ENCODE measurements at places on chromosomes 13 and 19. TPM values are rescaled to one million over a fixed set of nuclear protein-coding genes. Genes with fewer than 3 reads are reported as not detected.

- no peak for DNase-seq
Observed at GRCh38 chr13:95035311-95036109, 265.7 kb downstream of the ABCC4 start.

DNA sequence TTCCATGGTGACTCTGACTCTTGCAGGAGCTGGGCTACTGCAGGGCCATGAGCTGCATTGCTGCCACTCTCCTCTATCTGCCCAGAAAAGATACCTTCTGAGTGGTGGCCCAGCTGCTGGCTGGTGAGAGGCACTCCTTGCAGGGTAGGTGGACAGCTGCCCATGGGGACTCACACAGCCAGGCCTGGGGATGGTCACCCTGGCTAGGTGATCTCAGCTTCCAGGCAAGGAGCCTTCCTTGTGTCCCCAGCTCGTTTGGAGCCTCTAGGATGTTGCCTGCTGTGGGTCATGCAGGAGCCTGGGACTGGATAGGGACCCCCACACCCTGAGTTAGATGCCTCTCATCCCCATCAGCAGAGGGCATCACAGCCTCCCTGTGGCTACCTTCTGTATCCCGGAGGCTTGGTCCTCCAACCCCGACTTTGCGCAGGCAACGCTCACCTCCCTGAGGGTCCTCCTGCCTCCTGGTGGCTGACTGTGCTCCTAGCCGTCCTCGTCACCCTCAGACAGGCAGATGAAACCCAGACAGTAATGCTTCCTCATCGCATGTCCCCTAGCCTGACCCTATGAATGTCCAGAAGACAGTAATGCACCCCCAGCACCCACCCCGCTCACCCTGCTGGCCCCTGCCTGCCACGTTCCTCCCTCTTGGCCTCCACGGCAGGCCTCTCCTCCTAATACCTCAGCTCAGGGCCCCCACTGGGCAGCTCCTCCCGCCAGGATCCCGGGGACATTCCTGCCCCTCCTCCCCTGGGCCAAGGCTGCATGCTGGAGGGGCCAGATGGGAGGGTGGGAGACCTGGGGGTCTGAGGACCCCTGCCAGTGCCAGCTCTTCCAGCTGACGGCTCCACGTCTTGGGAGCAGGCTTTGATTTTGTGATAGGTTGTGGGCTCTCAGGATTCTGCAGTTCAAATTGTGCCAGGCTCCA is 13.6 kb upstream of the ZNF14 start:
- no peak for DNase-seq

- no peak for DNase-seq
Observed at GRCh38 chr13:101512650-101513049, 60.2 kb downstream of the ITGBL1 start.

GRCh38 chr13:33411312-33411711 is 125.8 kb upstream of the STARD13 start:
- no peak for DNase-seq

DNA sequence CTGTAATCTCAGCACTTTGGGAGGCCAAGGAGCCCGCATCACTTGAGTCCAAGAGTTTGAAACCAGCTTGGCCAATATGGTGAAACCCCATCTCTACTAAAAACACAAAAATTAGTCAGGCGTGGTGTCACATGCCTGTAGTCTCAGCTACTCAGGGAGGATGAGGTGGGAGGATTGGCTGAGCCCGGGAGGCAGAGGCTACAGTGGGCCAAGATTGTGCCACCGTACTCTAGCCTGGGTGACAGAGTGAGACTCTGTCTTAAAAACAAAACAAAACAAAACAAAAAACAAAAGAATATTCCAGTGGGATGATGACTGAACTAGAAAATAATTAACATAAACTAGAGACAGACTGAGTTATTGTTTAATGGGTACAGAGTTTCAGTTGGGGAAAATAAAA is 81.7 kb upstream of the ABCC4 start:
- DNase-seq, result no peak

DNA sequence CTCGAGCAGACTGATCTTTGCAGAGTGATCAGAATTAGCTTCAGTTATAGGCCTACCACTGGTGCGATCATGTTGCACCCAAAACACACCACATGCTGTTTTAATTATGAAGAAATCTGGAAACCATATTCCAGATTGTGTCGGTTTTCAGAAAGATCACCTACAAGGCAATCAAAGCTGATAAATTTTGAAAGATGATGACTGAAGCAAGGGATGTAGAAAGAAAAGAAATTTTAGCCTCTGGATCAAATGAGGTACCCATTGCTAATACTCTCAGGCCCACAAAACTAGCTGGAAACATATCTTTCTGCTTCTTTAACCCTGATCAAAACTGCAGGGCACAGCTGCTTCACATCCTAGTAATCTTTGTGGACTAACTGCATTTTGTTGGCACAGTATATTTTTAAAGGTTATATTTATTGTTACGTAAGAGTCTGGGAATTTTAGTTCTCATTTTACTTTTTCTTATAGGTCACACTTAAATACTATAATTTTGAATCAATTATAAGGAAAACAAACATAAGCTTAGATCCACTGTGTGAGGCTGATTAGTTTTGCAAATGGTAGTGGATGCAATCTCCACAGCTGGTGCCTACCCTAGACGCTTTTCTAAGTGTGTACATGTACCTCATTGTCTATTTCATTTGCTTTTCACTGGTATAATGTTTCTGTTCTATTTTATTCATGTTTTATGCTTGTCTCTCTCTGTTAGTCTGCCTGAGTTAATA is 150.9 kb downstream of the RGCC start:
- DNase-seq, result no peak

DNA sequence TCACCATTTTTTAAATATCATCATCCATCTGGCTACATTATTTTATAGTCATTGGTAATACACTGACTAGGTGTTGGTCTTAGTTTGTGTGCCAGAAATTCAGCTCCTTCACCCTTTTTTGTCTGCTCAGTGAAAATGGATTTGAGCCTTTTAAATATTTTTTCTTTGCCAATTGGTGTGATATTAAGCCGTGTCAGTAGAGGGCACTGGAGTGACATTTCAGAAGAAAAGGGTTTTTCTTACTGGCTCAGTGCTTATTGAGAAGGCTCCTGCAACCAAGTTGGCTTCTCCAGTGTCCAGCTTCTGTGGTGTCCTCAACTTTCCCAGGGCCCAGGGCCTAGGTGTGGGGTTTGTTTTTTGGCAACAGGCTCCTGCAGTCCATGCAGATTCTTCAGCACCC is 546.6 kb downstream of the DACH1 start:
- DNase-seq, result no peak

DNA sequence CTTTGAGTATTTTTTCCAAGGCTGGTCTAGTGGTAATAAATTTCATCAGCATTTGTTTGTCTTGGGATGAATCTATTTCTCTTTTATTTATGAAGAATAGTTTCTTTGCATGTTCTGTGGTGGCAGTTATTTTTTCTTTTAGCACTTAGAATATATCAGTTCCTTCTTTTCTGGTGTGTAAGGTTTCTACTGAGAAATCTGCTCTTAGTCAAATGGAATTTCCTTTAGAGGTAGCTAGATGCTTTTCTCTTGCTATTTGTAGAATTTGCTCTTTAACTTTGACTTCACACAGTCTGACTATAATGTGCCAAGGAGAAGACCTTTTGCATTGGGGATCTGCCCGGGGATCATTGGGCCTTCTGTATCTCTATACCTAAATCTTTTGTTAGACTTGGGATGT is 4.1 kb upstream of the SIGLEC6 start:
- DNase-seq, result no peak

GRCh38 chr19:31506102-31506501 is 156.9 kb upstream of the TSHZ3 start:
- no peak for DNase-seq

DNA sequence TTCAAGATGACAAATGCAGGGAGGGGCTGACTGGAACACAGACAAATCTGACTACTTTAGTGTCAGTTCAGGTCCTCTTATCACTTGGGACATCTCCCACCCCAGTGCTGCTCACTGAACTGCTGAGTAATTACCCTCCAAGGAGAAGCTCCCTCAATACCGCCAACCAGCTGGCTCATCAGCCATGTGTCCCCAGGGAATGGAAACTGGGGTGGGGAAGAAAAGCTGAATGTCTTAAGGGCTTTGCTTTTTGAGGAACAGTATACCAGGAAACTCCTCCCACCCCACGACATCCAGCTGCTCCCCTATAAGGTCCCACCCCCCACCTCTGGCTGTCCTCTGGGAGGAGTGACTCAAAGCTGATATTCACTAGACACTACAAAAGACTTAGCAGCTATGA is 2.0 kb downstream of the ZNF823 start:
- DNase-seq, result no peak

- DNase-seq, result no peak
Observed at GRCh38 chr13:40599747-40600146, 66.7 kb downstream of the FOXO1 start.

- no peak for DNase-seq
Observed at GRCh38 chr19:11673608-11674041, 65.1 kb downstream of the ZNF823 start.

DNA sequence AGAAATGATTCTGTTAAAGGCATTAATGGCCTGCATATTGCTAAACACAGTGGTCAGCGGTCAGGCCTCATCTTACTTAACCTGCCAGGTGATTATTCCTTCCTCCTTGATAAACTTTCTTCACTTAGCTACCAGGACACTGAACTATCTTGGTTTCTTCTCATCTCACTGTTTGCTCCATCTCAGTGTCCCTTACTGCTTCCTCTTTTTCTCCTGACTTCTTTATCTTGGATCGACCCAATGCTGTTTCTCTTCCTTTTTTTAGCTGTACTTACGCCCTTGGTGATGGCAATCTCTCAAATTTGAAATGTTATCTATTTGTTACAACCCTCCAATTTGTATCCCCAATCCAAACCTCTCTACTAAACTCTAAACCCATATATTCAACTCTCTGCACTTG is 7.8 kb upstream of the CLC start:
- no peak for DNase-seq

DNA sequence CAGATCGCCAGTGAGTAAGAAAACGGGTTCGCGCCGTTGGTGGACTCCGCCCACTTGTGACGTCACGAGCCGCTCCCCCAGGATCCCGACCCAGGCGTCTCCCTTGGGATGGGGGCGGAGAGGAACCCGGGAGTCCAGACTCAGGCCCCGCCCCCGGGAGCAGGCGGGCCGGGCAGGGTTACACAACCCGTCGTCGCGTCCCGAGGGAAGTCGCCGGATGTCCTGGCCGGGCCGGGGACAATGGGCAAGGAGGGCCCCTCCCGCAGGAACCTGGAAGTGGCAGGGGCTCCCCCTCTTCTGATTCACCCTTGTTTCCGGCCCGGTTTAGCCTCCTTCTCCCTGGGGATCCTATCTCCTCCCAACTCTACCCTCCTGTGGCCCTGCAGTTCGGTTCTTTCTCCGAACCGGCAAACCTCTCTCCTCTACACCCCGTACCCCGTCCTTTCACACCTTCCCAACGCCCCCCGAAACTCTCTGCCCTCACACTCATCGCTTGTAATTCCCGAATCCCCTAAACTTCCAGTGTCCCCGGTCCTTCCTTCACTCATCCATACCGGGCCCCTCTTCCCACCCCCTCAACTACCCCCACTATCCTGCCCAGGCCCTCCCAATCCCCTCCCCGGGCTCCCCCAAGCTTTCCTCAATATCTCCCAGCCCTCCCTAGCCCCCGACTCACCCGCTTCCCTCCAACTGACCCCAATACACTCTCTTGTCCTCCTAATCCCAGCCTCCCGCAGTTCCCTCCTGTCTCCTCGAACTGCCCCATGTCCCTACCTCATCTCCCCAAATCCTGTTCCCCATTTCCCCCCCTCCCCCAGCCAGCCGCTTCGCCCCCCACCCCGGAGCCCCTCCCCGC is 20.0 kb upstream of the ERCC1 start:
- no peak for DNase-seq

GRCh38 chr13:50401049-50401505 is 385.8 kb downstream of the KCNRG start:
- no peak for DNase-seq

Gene CALR
- 984 TPM for total RNA-seq

Gene MCF2L
- 0.23 TPM for total RNA-seq

Gene IL4I1
- total RNA-seq, result 42.3 TPM

Gene GSK3A
- total RNA-seq, result 48.0 TPM

Gene OR7G2
- total RNA-seq, result not detected

Gene KLK14
- 0.44 TPM for total RNA-seq

Gene KLK3
- total RNA-seq, result not detected

Gene ZIC5
- total RNA-seq, result not detected

Gene RNF17
- total RNA-seq, result not detected

Gene ZNF616
- 6.6 TPM for total RNA-seq
